HFF-Myc (cell line): ENCODE measurements at places on chromosomes 5 and 9.

- DNase-seq: no peak
Measured at GRCh38 chr5:139828207-139828895, 32.7 kb downstream of the PSD2 start.

GRCh38 chr5:15737871-15738664 is 238.1 kb downstream of the FBXL7 start:
- DNase-seq: no peak

GRCh38 chr9:110240198-110240597 is 16.1 kb downstream of the TXN start:
- no peak for DNase-seq

- no peak for DNase-seq
Measured at GRCh38 chr9:27602142-27602861, 29.0 kb upstream of the C9orf72 start.

GRCh38 chr9:100033877-100034551 is 64.8 kb downstream of the ERP44 start:
- no peak for DNase-seq

DNA sequence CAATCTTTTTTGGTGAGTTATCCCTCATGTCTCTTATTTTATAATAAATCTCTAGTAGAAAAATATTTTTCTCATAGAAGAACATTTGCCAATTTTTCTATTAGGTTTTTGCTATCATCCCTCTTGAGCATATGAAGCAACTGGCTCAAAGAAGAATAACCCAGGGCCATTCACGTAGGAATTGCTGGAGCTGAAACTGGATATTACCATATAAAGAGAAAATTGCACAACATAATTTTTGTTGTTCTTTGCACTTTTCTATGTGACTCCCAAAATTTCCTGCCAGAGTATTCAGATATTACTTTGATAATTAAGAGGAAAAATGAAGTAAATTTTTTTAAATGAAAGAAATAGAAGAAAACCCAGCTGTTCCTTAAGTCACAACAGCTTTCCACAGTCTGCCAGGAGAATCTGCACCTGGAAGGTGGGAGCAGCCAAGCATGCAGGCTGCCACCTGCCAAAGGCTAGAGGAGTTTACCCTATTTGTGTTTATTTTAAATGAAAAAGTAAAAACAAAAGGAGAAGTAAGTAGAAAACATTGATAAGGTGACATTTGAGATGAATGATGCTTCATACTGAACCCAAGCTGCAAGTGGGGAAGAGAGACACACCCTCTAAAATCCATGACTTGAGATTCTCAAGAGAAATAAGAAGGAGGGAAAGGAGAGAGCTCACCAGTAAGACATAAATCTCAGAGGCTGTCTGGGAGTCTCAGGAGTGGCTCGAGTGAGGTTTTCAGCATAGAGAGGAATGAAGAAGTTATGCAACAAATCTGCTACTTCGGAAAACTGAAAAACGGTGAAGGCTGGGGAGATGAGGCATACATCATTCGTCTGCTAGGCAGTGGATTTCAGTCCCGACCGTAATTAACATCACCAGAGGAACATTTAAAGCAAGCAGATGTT is 31.5 kb upstream of the FREM1 start:
- DNase-seq: no peak

DNA sequence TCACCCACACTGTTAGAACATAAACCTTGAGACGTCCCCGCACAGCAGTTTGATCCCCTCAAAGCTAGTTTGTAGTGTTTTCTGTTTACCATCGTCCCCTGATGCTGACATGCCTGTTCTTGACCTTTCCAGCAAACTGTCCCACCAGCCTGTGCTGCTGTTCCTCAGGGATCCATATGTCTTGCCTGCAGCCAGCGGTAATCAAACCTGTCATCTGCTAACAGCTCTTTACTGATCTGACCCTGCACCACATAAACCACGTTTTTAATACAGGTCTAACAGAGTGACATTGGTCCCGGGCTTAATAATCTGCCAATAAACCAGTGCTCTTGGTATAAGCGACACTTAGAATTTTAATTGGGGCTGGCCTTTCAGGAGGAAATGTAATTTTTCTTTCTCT is 34.7 kb downstream of the PPIC start:
- DNase-seq: no peak

GRCh38 chr5:107361945-107362344 is 308.8 kb downstream of the EFNA5 start:
- no peak for DNase-seq

- DNase-seq: no peak
Measured at GRCh38 chr5:176892663-176893062, 6.5 kb downstream of the HK3 start.

DNA sequence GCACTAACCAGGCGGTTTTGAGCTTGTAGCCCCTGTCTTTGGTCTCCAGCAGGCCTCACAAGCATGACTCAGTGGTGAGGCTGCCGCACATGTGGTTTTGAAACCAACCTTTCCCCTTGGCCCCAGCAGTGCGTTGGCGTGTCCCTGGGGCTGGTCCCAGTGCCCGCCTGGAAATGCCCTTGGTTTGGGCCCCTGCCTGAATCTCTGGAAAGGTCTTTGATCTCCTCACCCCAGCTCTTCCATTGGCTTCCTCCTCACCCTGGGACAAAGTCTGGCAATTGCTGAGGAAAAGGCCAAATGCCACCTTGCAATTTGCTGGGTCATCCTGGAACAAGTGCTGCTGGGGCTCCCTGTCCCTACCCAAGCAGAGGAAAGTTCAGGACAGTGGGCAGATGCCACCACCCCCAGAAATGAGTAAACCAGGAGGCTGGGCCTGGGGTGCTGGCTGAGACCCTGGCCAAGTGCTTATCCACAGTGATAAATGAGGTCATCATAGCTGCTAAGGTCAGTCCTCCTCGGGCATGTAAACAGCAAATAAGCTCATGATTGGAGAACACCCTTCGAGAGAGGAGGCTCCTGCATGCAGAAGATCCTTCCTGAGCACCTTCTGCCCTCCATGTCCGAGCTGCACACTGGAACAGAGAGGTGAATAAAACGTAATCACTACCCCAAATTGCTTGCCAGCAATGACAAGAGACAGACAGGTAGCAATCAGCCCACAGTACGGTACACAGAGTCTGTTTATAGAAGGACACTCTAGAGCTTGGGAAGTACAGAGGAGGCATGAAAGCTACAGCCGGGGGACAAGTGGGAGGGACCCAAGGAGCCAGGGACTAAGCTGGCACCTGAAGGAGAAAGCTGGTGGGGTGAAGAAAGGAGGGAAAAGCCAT is 98.9 kb upstream of the CPEB4 start:
- DNase-seq: peak; percentile 20

GRCh38 chr5:109865637-109866036 is 175.9 kb downstream of the MAN2A1 start:
- DNase-seq: peak; percentile 75

DNA sequence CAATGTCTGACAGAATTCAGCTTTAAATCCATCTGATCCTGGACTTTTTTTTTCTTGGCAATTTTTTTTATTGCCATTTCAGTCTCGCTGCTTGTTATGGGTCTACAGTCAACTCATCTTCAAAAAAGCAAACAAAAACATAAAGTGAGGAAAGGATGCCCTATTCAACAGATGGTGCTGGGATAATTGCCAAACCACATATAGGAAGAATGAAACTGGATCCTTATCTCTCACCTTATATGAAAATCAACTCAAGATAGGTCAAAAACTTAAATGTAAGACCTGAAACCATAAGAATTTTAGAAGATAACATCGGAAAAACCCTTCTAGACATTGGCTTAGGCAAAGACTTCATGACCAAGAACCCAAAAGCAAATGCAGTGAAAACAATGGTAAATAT is 389.1 kb upstream of the ST8SIA4 start:
- DNase-seq: no peak

GRCh38 chr5:79256563-79256962 is 20.6 kb downstream of the JMY start:
- no peak for DNase-seq

- no peak for DNase-seq
Measured at GRCh38 chr9:110846215-110846614, 177.6 kb downstream of the MUSK start.

DNA sequence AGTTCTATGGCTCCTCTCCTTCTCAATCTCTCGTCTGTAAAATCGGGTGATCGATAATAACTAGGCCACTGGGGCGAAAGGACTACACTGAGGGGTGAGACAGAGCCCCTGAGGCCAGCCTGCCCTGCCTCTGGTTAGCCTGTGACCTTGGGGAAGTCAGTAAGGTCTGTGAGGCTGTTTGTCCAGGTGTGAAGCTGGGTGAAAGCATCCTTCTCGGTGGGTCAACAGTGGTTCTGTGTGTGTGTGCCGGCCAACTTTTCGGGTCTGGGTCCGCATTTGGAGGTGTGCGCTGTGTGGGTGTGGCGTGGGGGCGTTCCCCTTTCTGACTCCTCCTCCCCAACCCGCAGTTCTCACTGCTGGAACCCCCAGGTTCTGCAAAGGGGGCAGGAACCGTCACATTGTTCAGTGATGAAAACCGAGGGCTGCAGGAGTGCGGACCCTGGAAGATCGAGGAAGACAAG is 5.0 kb upstream of the RNF44 start:
- no peak for DNase-seq

GRCh38 chr9:33950371-33950770 is 98.3 kb downstream of the UBAP2 start:
- DNase-seq: no peak

DNA sequence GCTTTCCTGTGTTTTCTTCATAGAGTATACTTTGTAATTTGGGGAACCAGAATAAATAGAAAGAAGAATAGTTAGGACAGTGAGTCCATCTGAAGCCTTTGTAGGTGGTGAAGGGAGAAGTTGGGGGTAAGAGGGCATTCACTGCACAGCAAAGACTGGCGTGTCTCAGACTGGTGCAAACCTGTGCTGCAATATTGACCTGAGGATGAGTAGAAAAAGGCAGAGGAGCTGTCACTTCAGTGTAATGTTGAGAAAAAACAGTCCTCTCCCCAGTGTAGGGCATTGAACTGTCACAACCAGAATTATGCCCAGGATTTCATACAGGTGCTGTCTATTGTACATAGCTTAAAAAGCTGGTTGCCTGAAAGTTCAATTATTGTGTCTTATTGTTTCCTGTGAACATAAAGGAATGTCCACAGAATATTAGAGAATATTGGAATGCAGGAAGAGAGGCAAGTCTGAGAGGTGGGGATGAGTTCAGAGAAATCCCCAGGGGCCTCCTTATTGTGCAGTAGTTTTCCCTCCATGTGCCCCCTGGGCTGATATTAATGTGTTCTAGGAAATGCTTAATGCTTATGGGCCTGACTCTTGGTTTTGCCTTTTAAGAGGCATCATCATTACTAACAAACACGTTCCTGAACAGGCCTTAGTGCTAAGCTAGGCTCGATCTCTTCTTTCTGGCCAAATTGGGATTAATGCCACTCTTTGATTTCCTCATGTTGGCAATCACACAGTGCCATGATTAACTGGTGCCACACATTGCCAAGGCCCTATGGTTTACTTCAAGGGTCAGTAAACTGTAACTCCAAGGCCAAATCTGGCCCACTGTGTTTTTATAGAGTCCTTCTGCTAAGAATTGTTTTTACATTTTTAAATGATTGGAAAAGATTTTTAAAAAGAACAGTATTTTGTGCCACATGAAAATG is 34.0 kb downstream of the DAPK1 start:
- DNase-seq: no peak

DNA sequence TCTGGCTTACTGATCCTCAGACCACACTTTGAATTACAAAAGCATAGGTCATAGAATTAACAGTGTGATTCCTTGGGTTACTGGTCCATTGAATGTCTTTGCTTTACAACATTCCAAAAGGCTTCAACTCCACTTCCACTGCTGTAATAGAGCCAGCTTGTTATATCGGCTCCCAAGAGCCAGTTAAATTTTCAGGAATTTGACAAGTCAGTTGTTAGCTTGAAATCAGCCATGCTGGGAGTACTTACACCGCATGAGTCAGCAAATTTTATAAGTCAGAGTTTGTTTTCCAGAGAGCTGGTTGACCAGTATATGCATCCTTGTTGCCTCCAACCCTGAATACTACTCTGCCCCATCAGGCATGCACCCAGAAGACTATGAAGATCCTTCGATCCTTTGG is 73.1 kb downstream of the FOXB2 start:
- DNase-seq: no peak

DNA sequence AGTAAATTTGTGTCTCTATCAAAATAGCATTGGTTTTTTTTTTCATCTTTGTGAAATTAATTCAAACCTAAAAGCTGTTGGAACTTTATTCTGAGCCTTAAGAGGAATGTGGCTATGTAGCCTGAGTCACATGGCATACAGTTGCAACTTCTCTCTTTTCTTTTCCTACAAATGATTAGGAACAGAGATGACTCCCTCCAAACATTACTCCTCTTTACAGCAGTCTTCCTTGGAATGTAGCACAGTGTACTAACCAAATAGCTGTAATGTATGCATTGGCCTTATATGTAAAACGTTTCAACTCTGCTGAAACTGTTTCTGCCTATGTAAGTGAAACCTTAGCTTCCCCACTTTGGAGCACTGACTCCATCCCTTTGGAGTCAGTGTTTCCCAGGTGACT is 100.9 kb upstream of the MAP1B start:
- DNase-seq: no peak

- no peak for DNase-seq
Measured at GRCh38 chr5:176501333-176501732, 35.9 kb downstream of the RNF44 start.

- no peak for DNase-seq
Measured at GRCh38 chr5:92313385-92313784, 930.3 kb upstream of the ARRDC3 start.

DNA sequence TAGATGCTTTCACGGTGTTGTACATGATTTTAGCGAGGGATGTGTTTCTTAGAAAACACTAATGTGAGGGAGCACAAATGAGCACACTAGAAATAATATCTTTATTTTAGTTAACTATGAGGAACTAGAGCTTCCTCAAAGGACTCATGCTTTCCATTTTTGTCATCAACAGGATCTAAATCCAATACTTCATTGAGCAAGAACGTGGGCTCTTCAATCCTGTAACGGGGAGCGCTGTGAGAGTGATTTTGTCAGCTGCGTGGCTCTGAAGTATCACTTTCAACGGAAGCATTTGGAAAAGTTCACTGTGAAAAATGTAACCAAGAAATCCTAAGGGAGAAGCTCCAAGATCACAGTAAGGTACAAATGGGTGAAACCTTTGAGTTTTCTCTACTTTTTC is 93.2 kb downstream of the LIX1 start:
- DNase-seq: no peak

GRCh38 chr5:174325431-174325830 is 279.9 kb downstream of the NSG2 start:
- DNase-seq: no peak

DNA sequence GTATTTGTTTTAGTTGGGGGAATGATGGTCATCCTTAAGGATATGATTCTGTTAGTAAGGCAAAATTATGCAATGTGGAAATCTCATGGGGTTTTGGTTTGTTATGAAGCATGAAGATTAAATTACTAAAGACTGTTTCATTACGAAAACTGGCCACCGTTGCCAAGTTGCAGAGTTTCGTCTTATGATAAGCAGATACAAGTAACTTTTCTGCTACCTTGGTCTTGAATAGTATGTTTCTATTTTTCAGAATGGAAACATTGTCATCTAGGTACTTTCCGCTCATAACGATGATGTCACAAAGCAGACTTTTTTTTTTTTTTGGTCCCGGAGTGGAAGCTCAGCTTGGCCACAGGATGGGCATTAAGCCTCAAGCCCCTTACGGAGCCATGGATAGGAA is 4.2 kb downstream of the CCNI2 start:
- DNase-seq: no peak
